ENCODE measurements at places on chromosomes 2 and 18.

DNA sequence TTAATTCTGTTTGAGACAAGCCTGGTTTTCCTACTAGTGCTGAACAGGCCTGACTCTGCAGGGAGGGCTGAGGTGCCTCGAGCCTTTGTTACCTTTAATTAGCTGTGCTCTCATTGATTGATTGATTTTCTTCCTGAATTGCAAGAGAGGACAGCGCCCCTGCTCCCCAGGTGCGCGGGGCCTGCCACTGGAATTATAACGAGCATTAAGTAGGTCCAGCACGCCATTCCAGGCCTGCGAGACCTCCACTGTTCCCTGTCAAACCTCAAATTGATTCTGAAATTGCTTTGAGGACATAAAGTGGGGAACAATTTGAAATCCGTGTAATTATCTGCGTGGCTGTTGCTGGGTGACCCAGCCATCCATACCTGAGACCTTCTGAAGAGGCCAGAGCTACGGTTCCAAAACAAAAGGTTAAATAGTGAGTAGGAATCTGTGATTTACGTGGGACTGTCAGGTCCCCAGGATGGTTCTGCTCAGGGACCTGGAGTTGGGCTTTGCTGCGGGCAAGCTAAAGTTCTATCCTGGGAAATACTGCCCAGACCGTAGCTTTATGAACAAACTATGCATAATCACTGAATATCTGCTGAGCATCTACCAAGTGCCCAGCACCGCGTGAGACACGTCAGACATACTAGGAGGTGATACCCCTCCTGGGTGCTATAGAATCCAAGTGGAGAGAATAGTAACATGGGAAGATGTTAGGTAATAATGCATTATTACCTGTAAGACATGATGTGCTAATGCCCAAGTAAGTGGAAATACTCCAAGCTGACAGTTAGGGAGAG, 104.1 kb downstream of the ZBTB7C start:
- DNase-seq = no peak

- no peak for DNase-seq
Measured at GRCh38 chr2:10331027-10331701, 28.5 kb downstream of the HPCAL1 start.

DNA sequence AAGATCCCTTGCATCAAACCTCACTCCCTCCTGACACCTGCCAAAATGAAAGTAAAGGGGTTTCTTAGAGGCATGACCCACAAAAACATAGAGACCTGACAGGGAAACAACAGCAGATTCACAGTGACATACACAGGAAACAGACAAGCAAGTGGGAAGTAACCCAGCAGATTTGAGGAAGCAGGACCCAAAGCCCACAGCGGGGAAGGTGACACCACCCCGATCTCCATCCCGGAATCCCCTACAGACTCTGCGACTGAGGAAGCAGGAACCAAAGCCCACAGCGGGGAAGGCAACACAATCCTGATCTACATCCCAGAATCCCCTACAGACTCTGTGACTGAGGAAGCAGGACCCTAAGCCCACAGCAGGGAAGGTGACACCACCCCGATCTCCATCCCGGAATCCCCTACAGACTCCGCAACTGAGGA, 21.6 kb downstream of the CIB4 start:
- no peak for DNase-seq

GRCh38 chr2:24743924-24744323, 49.3 kb downstream of the PTRHD1 start:
- no peak for DNase-seq

GRCh38 chr2:206084870-206085741, 868 bp downstream of the INO80D start:
- peak; percentile 16 for DNase-seq

DNA sequence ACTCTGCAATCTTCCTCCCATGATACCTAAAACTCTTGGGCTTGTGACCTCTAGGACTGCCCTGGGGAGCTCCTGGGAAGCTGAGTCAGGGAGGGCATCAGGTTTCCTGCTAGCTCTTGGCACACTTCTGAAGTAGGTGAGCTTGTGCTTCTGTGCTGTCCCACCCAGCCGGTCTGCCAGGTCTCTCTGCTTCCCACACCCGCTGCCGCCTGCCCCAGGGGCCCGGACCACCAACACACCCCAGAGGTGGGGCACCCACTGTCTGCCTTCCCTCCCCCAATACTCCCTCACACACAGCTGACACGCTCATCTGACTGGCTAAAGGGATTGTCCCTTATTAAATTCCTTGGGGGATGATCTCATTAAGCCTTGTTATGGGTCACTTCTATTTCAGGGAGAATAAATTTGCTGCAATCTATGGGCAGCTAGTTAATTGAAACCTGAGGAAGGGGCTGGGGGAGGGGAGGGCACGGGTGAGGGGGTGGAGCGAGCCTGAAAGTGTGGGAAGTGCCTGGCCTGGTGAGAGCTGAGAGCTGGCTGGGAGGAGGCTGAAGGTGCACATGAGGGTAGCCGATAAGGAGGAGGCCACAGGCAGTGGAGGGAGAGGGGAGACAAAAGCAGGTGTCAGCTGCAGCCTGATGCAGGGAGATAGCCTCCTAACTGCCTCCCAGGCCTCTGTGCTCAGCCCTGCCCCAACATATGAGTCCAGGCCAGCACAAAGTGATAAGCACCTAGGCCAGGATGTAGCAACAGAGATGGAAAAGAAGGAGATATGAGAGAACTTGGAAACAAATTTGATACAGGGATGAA, 48.8 kb downstream of the HAUS1 start:
- no peak for DNase-seq

DNA sequence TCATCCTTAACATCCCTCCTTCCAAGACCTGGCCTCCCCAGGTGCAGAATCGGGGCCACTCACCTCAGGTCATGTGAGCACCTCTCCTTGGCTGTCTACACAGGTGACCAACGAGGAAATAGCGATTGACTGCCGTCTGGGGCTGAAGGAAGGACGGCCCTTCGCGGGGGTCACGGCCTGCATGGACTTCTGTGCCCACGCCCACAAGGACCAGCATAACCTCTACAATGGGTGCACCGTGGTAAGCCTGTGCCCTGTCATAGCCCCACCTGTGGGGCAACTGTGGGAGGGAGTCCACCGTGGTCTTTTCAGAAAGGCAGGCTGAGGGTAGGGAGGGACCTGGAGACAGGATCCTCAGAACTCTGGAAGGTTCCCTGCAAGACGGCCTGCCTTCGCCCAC, 54.3 kb downstream of the BOLA3 start:
- no peak for DNase-seq

DNA sequence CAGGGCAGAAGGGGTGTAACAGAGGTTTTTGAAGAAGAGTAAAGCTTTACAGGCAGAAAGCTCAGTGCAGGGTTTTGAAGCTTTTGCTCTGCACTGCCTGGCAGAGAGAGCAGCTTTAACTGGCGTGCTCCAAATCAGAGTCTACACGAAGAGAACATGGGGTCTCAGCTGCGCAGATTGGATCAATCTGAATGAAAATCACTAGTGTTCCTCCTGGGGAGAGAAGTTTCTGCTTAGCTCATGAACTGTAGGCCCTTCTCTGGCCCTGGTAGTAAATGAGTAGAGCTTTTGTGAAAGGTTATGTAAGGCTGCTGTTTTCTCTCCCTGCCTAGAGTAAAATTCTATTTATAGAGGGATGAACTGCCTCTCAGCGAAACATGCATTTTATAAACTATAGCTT, 13.6 kb downstream of the DCC start:
- DNase-seq = no peak

GRCh38 chr2:22998359-22998758, 386.6 kb upstream of the KLHL29 start:
- no peak for DNase-seq

- no peak for DNase-seq
Measured at GRCh38 chr2:233033672-233034071, 1.2 kb downstream of the NEU2 start.

DNA sequence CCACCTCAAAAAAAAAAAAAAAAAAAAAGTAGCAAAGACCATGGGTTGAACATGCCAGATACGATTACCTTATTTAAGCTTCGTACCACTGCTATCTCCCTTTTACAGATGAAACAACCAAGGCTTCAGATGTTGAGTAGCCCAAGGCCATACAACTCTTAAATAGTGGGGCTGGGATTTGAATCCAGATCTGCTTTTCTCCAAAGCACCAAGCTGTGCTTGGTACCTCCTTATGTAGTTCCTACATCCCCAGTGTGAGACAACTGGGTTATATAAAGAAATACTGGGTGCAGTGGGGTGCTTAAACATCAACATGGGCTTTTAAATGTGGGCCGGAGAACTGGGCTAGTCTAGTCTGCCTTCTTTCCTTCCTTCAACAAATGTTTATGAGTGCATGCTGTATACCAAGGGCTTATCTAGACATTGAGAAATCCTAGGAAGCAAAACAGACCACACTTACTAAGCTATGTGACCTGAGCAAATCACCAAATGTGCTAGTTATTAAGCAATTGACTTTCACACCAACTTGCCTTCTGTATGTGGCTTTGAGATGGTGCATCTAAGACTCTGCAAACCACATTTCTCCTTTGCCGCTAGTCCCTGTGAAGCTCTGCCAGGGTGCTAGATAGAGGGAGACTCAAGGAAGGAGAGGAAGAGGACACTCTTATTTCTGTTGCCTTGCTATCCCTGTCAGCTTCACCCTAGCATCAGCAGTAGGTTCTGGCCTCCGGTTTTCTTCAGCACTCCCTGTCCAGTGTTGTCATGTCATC, 206.8 kb upstream of the FBXO11 start:
- no peak for DNase-seq

GRCh38 chr2:204665207-204665606, 119.9 kb downstream of the PARD3B start:
- DNase-seq = no peak

GRCh38 chr2:68717305-68717661, 17.3 kb upstream of the ARHGAP25 start:
- DNase-seq = no peak

- no peak for DNase-seq
Measured at GRCh38 chr2:216754336-216754735, 59.0 kb upstream of the IGFBP5 start.

GRCh38 chr2:85437488-85438200, 19.1 kb downstream of the SH2D6 start:
- DNase-seq = no peak

DNA sequence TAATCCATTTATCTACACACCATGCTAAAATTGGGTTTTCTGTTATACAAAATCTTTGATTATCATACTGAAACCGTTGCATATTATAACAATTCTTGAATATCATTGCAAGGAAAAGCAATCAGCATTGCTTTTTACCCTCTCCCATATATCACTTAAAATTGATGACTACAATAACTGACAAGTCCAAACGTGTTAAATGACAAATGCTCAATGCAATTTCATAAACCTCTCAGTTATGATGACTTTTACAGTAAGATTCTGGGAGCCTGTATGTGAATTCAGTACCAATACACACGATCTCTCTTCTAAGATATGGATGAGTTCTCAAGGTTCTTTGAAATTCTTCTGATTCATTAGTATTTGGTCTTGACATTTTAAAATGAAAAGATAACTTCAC, 368.5 kb upstream of the TRIB2 start:
- DNase-seq = no peak

GRCh38 chr2:64211276-64211921, 67.2 kb upstream of the PELI1 start:
- DNase-seq = no peak

Data from left renal pelvis (tissue), 4 donors.